ENCODE measurements at places on chromosomes 5 and 9. TPM values are rescaled to one million over a fixed set of nuclear protein-coding genes. Genes with fewer than 3 reads are reported as not detected.

GRIA1 gene
- total RNA-seq = 3.0 TPM

IFNE gene
- not detected for total RNA-seq

PARP8 gene
- total RNA-seq = 14.8 TPM

IL3 gene
- not detected for total RNA-seq

RNF224 gene
- total RNA-seq = not detected

TMOD1 gene
- 103 TPM for total RNA-seq

SLC6A7 gene
- not detected for total RNA-seq

C5orf52 gene
- total RNA-seq = not detected

DOCK2 gene
- 11.5 TPM for total RNA-seq

IFNA13 gene
- not detected for total RNA-seq

SKP1 gene
- total RNA-seq = 287 TPM

PCSK5 gene
- total RNA-seq = 35.1 TPM

SLC6A19 gene
- total RNA-seq = not detected

ARAP3 gene
- total RNA-seq = 10.9 TPM

DIAPH1 gene
- 33.2 TPM for total RNA-seq

TLX3 gene
- not detected for total RNA-seq
